ENCODE measurements at places on chromosomes 3 and 15. TPM values are rescaled to one million over a fixed set of nuclear protein-coding genes. Genes with fewer than 3 reads are reported as not detected.

DNA sequence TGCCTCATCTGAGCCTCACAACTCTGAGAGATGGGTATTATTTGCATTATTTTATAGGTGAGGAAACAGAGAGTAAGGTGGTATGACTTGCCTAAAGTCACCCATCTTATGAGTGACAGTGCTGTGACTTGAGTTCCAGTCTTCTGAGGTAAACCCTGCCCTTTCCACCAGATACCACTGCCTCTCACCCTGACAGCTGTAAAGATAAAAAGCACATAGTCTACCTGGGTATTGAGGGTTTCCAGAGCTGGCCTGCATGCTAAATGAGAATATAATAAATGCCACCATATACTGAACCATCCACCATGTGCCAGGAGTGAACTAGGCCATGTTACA is 25.6 kb downstream of the RASGRP1 start:
- H3K36me3 ChIP-seq: no peaks in the 10 kb centered on the region
- peaks cover 3% of the 10 kb centered on the region for H3K4me1 ChIP-seq
- no peak overlapping the region for H3K4me3 ChIP-seq
- no peak overlapping the region for H3K27ac ChIP-seq
- no peak for DNase-seq
- no peaks in the 10 kb centered on the region for H3K27me3 ChIP-seq

- H3K27me3 ChIP-seq: no peaks in the 10 kb centered on the region
- no peak for DNase-seq
- H3K27ac ChIP-seq: no peak overlapping the region
- H3K36me3 ChIP-seq: no peaks in the 10 kb centered on the region
These were observed 18.3 kb upstream of the ACTC1 start for GRCh38 chr15:34813446-34814190.

GRCh38 chr3:41681479-41681878 is 280.4 kb downstream of the ULK4 start:
- no peaks in the 10 kb centered on the region for H3K27me3 ChIP-seq
- H3K4me1 ChIP-seq: no peaks in the 10 kb centered on the region
- H3K4me3 ChIP-seq: no peak overlapping the region

GRCh38 chr3:57973715-57974477 is 34.3 kb upstream of the FLNB start:
- peaks cover 4% of the 10 kb centered on the region for H3K4me1 ChIP-seq
- no peak overlapping the region for H3K27ac ChIP-seq
- no peaks in the 10 kb centered on the region for H3K27me3 ChIP-seq
- no peaks in the 10 kb centered on the region for H3K36me3 ChIP-seq

DNA sequence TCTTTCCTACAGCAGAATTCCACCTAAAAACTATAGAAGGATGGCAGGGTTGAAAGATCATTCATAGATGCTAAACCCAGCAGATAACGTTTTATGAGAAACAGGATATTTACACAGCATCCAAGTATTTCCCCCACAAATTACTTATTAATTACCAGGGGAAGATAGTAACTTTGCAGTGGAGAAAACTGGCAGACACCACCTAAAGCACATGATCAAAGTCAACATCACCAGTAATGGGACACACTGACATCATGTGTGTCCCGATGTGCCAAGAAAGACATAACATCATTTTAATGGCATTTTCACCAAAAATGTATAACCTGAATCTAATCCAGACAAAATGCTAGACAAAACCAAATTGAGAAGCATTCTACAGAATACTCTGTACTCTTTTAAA is 220.4 kb upstream of the THBS1 start:
- no peaks in the 10 kb centered on the region for H3K4me1 ChIP-seq
- H3K4me3 ChIP-seq: no peak overlapping the region
- no peak for DNase-seq
- H3K27ac ChIP-seq: no peak overlapping the region
- H3K27me3 ChIP-seq: no peaks in the 10 kb centered on the region
- H3K36me3 ChIP-seq: no peaks in the 10 kb centered on the region

DNA sequence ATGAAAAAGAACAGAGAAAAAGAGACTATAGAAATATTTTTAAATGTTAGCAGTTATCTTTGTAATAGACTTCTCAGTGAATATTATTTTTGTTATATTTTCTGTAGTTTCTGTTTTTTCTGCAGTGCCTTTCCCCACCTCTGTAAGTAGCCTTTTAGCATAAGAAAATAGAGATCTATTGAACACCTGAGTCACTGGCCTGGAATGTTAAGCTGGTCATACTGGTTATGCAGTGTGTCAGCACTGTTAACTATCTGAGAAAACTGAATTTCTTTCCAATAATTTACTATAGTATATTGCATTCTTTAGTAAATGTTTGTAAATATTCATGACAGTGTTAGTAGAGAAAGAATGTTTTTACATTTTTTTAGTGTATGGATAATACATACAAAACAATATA is 79.8 kb downstream of the NECTIN3 start:
- H3K4me3 ChIP-seq: no peak overlapping the region
- DNase-seq: no peak
- no peaks in the 10 kb centered on the region for H3K4me1 ChIP-seq
- no peaks in the 10 kb centered on the region for H3K27me3 ChIP-seq
- no peak overlapping the region for H3K27ac ChIP-seq

DNA sequence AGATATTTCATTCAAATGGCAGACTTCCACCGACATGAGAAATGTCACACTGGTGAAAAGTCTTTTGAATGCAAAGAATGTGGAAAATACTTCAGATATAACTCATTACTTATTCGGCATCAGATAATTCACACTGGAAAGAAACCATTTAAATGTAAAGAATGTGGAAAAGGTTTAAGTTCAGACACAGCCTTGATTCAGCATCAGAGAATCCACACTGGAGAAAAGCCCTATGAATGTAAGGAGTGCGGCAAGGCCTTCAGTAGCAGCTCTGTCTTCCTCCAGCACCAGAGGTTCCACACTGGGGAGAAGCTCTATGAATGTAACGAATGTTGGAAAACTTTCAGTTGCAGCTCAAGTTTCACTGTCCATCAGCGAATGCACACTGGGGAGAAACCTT is 8.6 kb upstream of the ZNF621 start:
- DNase-seq: no peak
- H3K36me3 ChIP-seq: peaks cover 31% of the 10 kb centered on the region
- no peaks in the 10 kb centered on the region for H3K4me1 ChIP-seq
- H3K27ac ChIP-seq: no peak overlapping the region
- no peaks in the 10 kb centered on the region for H3K27me3 ChIP-seq
- no peak overlapping the region for H3K4me3 ChIP-seq

GRCh38 chr3:179116816-179117215 is 31.3 kb upstream of the PIK3CA start:
- no peaks in the 10 kb centered on the region for H3K27me3 ChIP-seq
- no peaks in the 10 kb centered on the region for H3K36me3 ChIP-seq
- H3K4me1 ChIP-seq: no peaks in the 10 kb centered on the region
- H3K27ac ChIP-seq: no peak overlapping the region

DNA sequence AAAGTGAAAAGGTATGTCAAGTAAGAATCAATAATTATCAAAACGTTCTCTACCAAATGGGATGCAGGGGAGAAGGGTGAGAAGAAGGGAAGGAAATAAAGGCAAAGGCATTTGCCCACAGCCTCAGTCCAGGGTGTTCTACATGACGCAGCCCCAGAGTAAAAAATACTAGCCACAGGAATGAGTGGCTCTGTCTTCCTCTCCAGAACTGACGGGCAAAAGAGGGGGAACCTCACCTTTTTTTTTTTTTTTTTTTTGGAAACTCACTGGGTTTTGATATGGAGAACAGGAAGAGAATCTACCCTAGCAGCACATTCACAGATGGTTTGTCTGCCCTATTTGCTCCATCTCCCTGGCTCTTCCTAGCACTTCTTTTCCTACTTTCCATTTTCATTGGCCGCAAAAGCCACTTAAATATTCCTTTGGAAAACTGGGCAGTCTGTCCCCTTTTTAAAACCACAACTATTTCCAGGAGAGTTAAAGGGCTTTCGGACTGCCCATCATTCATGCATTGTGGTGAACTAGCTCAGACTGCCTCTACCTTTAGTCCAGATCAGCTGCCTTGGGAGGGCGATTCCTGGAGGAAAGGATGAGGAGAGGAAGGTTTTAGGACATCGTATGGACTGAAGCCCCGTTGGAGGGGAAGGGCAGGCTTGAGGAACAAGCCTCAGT is 28.2 kb downstream of the B3GNT5 start:
- H3K27me3 ChIP-seq: no peaks in the 10 kb centered on the region
- peaks cover 3% of the 10 kb centered on the region for H3K4me1 ChIP-seq
- no peak overlapping the region for H3K27ac ChIP-seq
- DNase-seq: no peak
- no peak overlapping the region for H3K4me3 ChIP-seq
- no peaks in the 10 kb centered on the region for H3K36me3 ChIP-seq

GRCh38 chr3:101219842-101220560 is 100.4 kb downstream of the IMPG2 start:
- no peak for DNase-seq
- H3K27me3 ChIP-seq: no peaks in the 10 kb centered on the region
- H3K4me3 ChIP-seq: no peak overlapping the region
- no peaks in the 10 kb centered on the region for H3K4me1 ChIP-seq

- no peak overlapping the region for H3K27ac ChIP-seq
- no peaks in the 10 kb centered on the region for H3K27me3 ChIP-seq
- H3K4me3 ChIP-seq: no peak overlapping the region
- H3K36me3 ChIP-seq: peaks cover 9% of the 10 kb centered on the region
- peaks cover 4% of the 10 kb centered on the region for H3K4me1 ChIP-seq
- DNase-seq: no peak
These were observed 218.7 kb upstream of the CHRNA7 start for GRCh38 chr15:31811641-31812040.

- H3K4me3 ChIP-seq: no peak overlapping the region
- H3K4me1 ChIP-seq: no peaks in the 10 kb centered on the region
- no peak for DNase-seq
- H3K27me3 ChIP-seq: no peaks in the 10 kb centered on the region
- no peaks in the 10 kb centered on the region for H3K36me3 ChIP-seq
- H3K27ac ChIP-seq: no peak overlapping the region
These were observed 47.7 kb downstream of the CMSS1 start for GRCh38 chr3:99865321-99865720.

- no peaks in the 10 kb centered on the region for H3K36me3 ChIP-seq
- H3K27ac ChIP-seq: no peak overlapping the region
- DNase-seq: no peak
- no peaks in the 10 kb centered on the region for H3K4me1 ChIP-seq
- H3K27me3 ChIP-seq: no peaks in the 10 kb centered on the region
These were observed 399.6 kb downstream of the NAALADL2 start for GRCh38 chr3:175258763-175259162.

DNA sequence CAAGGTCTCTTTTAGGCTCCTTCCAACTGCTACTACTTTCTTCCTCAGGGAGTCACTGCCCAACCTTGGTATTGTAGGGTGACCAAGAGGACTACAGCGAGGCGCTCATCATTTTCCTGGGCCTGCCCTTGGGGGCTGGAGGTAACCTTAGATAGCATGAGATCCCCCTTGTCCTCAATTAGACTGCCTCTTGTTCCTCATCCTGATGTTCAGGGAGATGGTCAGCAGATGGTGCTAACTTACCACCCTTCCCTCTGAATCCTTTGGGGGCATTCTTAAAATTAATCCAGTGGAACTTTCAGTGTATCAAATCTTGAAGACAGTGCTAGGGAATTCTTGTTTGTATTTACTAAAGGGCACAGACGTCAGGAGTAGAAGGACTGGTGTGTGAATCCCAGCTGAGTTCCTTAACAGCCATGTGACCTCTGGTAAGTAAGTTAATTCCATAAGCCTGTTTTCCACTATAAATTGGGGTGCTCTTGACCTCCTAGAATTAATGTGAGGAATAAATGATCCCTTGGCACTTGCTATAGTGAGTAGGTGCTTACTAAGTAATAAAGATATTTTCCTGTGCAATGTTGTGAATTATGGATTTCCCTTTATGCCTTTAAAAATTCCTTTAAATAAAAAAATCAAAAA is 4.1 kb upstream of the CLPX start:
- no peaks in the 10 kb centered on the region for H3K36me3 ChIP-seq
- H3K4me1 ChIP-seq: peaks cover 6% of the 10 kb centered on the region
- H3K4me3 ChIP-seq: no peak overlapping the region
- no peak overlapping the region for H3K27ac ChIP-seq

GRCh38 chr3:141457624-141458236 is 29.1 kb upstream of the RASA2 start:
- no peak overlapping the region for H3K4me3 ChIP-seq
- H3K36me3 ChIP-seq: no peaks in the 10 kb centered on the region
- no peaks in the 10 kb centered on the region for H3K27me3 ChIP-seq
- DNase-seq: no peak
- peaks cover 2% of the 10 kb centered on the region for H3K4me1 ChIP-seq
- no peak overlapping the region for H3K27ac ChIP-seq

GRCh38 chr3:17070161-17070959 is 185.6 kb downstream of the PLCL2 start:
- no peak overlapping the region for H3K27ac ChIP-seq
- peaks cover 3% of the 10 kb centered on the region for H3K4me1 ChIP-seq
- no peak for DNase-seq
- H3K36me3 ChIP-seq: no peaks in the 10 kb centered on the region
- no peak overlapping the region for H3K4me3 ChIP-seq
- no peaks in the 10 kb centered on the region for H3K27me3 ChIP-seq

- no peak overlapping the region for H3K27ac ChIP-seq
- H3K27me3 ChIP-seq: no peaks in the 10 kb centered on the region
- H3K4me3 ChIP-seq: no peak overlapping the region
- DNase-seq: no peak
- no peaks in the 10 kb centered on the region for H3K4me1 ChIP-seq
These were observed 348.2 kb downstream of the NAALADL2 start for GRCh38 chr3:175207361-175207760.

- peaks cover 11% of the 10 kb centered on the region for H3K27me3 ChIP-seq
- peaks cover 22% of the 10 kb centered on the region for H3K4me1 ChIP-seq
- peaks cover 54% of the 10 kb centered on the region for H3K36me3 ChIP-seq
- DNase-seq: no peak
These were observed 3.3 kb downstream of the CHRD start for GRCh38 chr3:184383033-184383740.

GRCh38 chr3:102129760-102130608 is 280.7 kb downstream of the NFKBIZ start:
- no peak for DNase-seq
- no peak overlapping the region for H3K27ac ChIP-seq
- H3K4me1 ChIP-seq: no peaks in the 10 kb centered on the region
- no peaks in the 10 kb centered on the region for H3K36me3 ChIP-seq
- H3K27me3 ChIP-seq: no peaks in the 10 kb centered on the region

- H3K27ac ChIP-seq: no peak overlapping the region
- H3K4me3 ChIP-seq: no peak overlapping the region
- no peaks in the 10 kb centered on the region for H3K27me3 ChIP-seq
- no peaks in the 10 kb centered on the region for H3K36me3 ChIP-seq
- no peaks in the 10 kb centered on the region for H3K4me1 ChIP-seq
- no peak for DNase-seq
These were observed 76.5 kb downstream of the CD200R1L start for GRCh38 chr3:112770032-112770626.

STRIT1 gene
- total RNA-seq: 0.59 TPM

IGSF10 gene
- total RNA-seq: 13.1 TPM

CELF6 gene
- total RNA-seq: 8.5 TPM

UQCC5 gene
- total RNA-seq: 19.9 TPM

TRIM69 gene
- 28.9 TPM for total RNA-seq

SEMA3G gene
- 26.6 TPM for total RNA-seq

CASR gene
- total RNA-seq: 0.11 TPM

CSPG4 gene
- total RNA-seq: 18.1 TPM

KLHDC8B gene
- total RNA-seq: 20.0 TPM

COLQ gene
- 4.2 TPM for total RNA-seq

MITF gene
- total RNA-seq: 11.7 TPM

SRGAP3 gene
- total RNA-seq: 46.1 TPM

ATP13A3 gene
- 139 TPM for total RNA-seq

NEK4 gene
- 47.3 TPM for total RNA-seq

STRC gene
- 0.59 TPM for total RNA-seq

GOLIM4 gene
- total RNA-seq: 61.8 TPM

Data from spinal cord (tissue), 10 donors.